Activated CD4-positive, alpha-beta T cell treated with anti-CD3 and anti-CD28 coated beads, Interleukin-2, amount 10 ng/mL, durations not matched to agents 7 days and 5 days (primary cell): ENCODE measurements at places on chromosomes 13 and 19. TPM values are rescaled to one million over a fixed set of nuclear protein-coding genes. Genes with fewer than 3 reads are reported as not detected.

DNA sequence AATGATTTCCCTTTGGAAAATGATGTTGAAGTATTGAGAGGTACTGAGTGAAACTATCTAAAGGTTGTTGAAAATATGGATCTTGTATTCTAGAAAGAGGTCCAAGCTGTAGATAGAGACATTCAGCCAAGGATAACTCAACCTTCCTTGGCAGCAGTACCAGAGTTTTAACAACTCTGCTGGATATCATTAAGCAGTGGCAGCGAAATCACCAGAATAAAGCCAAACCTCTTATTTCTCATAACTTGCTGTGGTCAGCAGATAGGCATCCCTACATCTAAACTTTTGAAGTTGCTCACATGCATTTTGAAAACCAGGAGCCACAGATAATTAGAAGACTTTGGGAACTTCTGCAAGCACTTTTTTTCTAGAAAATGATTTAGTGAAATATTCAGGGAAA, 559.8 kb downstream of the IRS2 start:
- H3K27me3 ChIP-seq: no peaks in the 10 kb centered on the region
- no peaks in the 10 kb centered on the region for H3K4me1 ChIP-seq
- no peak overlapping the region for H3K4me3 ChIP-seq
- no peak overlapping the region for H3K27ac ChIP-seq
- no peaks in the 10 kb centered on the region for H3K36me3 ChIP-seq
- DNase-seq: no peak

DNA sequence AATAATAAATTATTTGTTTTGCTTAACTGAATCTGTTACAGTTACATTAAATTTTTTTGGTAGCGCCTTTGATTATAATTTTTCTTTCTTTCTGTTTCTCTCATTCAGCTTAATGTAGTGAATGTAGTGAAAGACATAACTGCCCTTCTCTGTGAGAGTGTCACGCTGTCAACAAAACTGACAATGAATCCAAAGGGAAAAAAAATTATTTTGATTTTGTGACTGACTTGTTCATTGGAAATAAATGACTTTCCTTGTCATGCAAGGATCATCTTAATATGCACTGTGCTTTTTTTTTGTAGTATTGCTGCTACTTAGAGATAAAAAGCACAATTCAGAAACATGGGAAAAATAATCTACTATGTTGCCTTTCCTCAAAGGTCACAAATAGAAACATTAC, 1196.4 kb downstream of the PCDH17 start:
- H3K36me3 ChIP-seq: no peaks in the 10 kb centered on the region
- DNase-seq: no peak
- H3K4me3 ChIP-seq: no peak overlapping the region
- no peak overlapping the region for H3K27ac ChIP-seq
- no peaks in the 10 kb centered on the region for H3K4me1 ChIP-seq

FREM2 gene
- not detected for total RNA-seq

DNAJC15 gene
- total RNA-seq: 12.5 TPM
